ENCODE measurements at places on chromosomes 4 and X.

DNA sequence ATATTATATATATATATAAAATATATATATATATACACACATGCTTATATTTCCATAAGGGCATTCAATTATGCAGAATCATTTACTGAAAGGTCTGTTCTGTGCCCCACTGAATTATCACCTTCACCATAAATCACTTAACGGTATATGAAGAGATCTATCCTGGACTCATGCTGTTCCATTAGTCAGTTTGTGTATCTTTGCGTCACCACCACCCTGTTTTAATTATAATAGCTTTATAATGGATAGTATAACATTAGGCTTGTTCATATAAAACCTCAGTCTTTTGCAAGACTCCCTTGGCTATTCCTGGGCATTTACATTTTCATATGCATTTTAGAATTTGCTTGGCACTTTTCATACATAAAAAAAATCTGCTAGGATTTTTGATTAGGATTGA lies 19.1 kb downstream of the WDR17 start:
- DNase-seq: no peak

- DNase-seq: peak; percentile 3
Observed at GRCh38 chr4:15729910-15730533, 27.2 kb downstream of the BST1 start.

- DNase-seq: no peak
Observed at GRCh38 chrX:129478516-129478915, 44.8 kb downstream of the SMARCA1 start.

DNA sequence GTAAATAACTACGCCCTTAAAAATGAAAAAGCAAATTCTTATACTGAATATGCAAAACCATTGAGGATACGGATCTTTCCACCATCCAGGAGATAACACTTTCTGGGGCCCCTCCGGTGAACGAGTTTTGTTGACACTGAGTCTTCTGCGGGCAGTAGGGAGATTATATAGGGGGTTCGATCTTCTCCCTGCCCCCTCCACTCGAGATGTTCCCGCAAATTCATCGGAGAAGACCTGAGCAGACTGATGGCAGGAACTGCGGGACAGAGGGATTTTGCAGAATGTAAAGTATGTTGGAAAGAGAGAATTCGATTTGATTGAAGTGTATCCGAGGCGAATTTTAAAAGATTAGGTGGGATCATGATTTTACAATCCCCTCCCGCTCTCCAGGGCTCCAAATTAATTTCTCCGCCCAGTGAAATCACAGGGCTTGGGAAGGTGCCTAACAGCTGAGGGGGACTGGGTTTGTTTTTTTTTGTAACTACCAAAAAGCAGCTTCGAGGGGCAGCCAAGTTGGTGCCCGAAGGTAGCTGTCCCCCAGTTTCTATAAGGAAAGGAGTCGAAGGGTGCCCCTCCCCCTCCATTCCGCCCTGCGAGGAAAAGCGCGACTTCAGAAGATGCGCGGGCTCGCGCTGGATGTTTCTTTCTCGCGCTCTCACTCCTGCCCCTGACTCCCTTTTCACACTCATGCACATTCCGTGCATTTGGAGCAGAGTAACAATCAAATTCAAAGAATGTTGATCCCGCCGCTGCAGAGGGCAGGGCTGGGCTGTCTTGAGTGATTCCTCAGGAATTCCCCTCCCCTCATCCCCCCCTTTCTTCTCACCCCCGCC lies 1.2 kb downstream of the TMEM255A start:
- DNase-seq: no peak

GRCh38 chr4:16663307-16663706 lies 235.1 kb downstream of the LDB2 start:
- no peak for DNase-seq

DNA sequence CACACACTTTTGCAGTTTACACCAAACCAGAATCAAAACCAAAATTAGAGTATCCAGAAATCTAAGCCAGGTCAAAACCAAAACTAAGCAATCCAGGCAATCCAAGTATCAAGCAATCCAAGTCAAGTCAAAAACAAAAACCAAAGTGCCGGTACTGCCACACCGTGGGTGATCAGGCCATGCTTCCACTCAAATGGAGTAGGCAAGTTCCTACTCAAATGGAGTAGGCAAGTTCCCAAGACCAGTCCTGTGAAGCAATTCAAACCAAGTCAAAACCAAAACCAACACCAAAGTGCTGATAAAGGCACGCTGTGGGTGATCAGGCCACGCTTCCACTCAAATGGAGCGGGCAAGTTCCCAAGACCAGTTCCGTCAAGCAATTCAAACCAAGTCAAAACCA lies 31.3 kb downstream of the MID1 start:
- DNase-seq: no peak

GRCh38 chr4:54085284-54085683 lies 14.7 kb upstream of the GSX2 start:
- no peak for DNase-seq

GRCh38 chr4:123412700-123413512 lies 16.3 kb downstream of the SPRY1 start:
- DNase-seq: no peak

GRCh38 chrX:77925764-77926163 lies 15.3 kb downstream of the ATP7A start:
- no peak for DNase-seq

GRCh38 chr4:99723612-99724011 lies 66.0 kb upstream of the C4orf54 start:
- DNase-seq: no peak

DNA sequence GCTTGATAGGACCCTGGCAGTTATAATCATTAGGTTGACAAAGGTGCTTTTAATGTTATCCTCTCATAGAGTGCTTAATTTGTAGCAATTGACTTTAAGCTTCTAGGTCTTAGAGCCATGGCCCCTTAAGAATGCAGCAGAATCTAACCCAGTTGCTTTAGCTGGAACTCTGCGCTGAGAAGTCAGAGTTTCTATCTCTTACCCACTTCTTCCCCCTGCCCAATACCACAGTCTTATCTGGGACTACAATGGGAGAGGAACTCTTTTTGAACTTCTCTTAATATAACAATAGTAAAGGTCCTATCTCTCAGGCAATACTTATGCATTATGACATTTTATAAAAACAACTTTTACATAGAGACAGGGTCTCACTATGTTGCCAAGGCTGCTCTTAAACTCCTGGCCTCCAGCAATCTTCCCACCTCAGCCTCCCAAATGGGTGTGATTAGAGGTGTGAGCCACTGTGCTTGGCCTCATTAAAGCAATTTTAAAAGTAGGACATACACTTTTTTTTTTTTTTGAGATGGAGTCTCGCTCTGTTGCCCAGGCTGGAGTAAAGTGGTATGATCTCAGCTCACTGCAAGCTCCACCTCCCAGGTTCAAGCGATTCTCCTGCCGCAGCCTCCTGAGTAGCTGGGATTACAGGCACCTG lies 1.8 kb downstream of the TLR10 start:
- no peak for DNase-seq

- no peak for DNase-seq
Observed at GRCh38 chr4:105059337-105059736, 87.3 kb upstream of the TET2 start.

GRCh38 chrX:115311139-115311538 lies 21.6 kb downstream of the LUZP4 start:
- DNase-seq: no peak

- no peak for DNase-seq
Observed at GRCh38 chr4:52701207-52701606, 42.1 kb upstream of the USP46 start.

GRCh38 chr4:98564852-98565251 lies 93.6 kb downstream of the TSPAN5 start:
- DNase-seq: no peak

- DNase-seq: no peak
Observed at GRCh38 chr4:33149658-33150524, 2429.7 kb downstream of the PCDH7 start.

GRCh38 chr4:67912080-67912479 lies 28.3 kb upstream of the TMPRSS11D start:
- no peak for DNase-seq

- DNase-seq: no peak
Observed at GRCh38 chrX:38271154-38271716, 50.6 kb upstream of the SRPX start.

- DNase-seq: no peak
Observed at GRCh38 chr4:59179372-59179771, 2020.8 kb upstream of the ADGRL3 start.

DNA sequence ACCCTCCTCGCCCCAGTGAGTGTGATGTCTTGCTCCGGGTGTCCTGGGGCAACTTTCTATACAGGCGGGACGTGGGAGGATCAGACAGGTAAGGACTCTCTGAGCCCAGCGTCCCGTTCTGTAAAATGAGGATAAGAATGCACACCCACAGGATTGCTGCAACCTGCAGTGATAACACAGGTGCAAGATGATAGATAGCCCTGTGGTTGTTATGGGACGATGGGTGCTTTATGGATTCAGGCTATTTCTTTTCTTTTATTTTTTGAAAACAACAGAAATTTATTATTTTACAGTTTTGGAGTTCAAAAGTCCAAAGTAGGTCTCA lies 28.6 kb downstream of the BEX3 start:
- DNase-seq: no peak

DNA sequence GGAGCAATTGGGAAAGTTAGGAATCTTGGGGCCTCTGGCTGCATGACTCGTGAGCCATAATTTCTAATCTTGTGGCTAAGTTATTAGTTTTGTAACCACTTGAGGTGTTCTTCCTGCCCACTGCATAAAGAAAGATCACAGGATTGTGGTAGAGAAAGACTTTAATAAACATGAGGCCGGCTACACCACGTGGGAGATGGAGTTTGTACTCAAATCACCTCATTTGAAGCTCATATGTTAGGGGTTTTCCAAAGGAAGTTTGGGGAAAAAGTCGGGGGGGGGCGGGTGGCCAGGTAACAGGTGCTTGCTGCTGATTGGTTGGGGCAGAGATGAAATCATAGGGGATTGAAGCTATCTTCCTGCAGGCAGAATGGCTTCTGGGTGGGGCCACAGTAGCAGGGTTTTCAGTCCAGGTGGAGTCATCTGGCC lies 287.8 kb downstream of the ZNF674 start:
- DNase-seq: peak; percentile 2

- DNase-seq: no peak
Observed at GRCh38 chrX:9903146-9903545, 64.0 kb upstream of the CLDN34 start.

DNA sequence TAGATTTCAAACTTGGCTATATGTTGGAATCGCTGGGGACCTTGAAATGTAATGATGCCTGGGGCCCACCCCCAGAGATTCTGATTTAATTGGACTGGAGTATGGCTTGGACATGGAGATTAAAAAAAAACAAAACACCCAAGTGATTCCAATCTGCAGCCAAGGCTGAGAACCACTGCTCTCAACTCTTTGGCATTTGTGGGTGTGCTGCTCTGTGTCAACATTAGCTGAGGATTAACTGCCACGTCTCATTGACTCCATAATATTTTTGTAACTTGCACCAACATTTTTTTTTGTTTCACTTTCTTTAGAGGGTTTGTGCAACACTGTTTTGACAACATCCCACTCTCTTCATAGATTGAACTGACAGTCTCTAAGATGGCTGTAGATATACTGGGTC lies 41.1 kb upstream of the PDK3 start:
- DNase-seq: no peak

GRCh38 chrX:52870046-52870445 lies 2.2 kb upstream of the XAGE3 start:
- no peak for DNase-seq

GRCh38 chr4:26233350-26233749 lies 87.5 kb upstream of the RBPJ start:
- no peak for DNase-seq

GRCh38 chr4:170672381-170672965 lies 582.7 kb upstream of the AADAT start:
- DNase-seq: no peak

DNA sequence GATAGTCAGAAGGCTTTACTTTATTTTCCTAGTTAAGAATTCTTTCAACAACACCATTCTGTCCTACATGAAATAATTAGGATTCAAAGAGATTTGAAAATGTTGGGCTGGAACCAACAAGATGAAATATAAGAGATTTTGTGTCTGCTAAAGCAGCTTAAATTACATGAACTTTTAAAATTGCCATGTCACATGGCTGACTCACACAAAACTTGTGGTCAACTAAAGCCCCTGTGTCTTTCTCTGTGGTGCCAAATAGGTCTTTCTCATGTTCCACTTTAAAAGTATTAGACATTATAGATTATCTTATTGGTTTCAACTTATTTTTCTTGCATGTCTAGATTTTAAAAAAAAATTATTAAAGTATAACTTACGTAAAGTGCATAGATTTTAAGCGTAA lies 60.8 kb upstream of the FHL1 start:
- DNase-seq: no peak

- DNase-seq: no peak
Observed at GRCh38 chr4:138255917-138256597, 13.9 kb upstream of the SLC7A11 start.

DNA sequence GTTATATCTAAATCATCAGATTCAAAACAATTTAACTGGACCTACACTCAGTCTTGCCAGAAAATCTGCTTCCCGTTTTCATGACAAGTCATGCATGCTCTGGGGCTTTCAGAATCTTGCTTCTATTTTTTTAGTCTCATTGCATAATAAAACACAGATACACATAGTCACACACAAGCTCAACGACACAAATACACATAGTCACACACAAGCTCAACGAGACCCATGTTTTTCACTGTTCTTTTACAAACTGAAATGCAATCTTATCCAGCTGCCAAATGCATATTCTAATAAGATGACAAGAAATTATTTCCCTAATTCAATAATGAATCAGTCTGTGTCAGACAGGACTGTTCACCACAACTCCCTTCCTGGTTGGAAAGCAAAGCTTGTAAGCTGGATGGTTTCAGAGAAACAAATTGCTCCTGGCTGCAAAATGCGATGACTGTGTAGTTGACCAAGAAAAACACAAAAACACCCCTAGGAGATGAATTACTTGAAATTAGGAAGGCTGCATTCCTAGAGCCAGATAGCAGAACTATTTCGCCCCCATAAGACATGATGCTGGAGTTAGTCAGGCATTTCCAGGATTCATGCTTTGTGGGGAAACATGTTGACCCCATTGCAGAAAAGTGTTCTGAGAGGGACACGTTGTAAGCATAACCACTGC lies 208.7 kb downstream of the CHIC2 start:
- DNase-seq: no peak

- no peak for DNase-seq
Observed at GRCh38 chr4:83850435-83850834, 314.5 kb downstream of the GPAT3 start.

DNA sequence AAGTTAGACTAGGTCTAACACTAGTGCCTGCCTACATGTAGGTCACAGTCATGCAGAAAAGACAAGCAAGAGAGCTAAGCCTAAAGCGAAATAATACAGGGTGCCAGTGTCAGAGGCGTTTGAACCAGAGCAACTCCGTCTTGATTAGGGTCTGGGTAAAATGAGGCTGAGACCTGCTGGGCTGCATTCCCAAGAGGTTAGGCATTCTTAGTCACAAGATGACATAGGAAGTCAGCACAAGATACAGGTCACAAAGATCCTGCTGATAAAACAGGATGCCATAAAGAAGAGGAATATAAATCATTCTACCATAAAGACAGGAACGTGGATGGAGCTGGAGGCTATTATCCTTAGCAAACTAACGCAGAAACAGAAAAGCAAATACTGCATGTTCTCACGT lies 120.9 kb downstream of the BEND2 start:
- DNase-seq: no peak
